ENCODE measurements at places on chromosomes 1 and 21.

- DNase-seq: no peak
Measured at GRCh38 chr1:73701826-73702225, 496.1 kb downstream of the LRRIQ3 start.

DNA sequence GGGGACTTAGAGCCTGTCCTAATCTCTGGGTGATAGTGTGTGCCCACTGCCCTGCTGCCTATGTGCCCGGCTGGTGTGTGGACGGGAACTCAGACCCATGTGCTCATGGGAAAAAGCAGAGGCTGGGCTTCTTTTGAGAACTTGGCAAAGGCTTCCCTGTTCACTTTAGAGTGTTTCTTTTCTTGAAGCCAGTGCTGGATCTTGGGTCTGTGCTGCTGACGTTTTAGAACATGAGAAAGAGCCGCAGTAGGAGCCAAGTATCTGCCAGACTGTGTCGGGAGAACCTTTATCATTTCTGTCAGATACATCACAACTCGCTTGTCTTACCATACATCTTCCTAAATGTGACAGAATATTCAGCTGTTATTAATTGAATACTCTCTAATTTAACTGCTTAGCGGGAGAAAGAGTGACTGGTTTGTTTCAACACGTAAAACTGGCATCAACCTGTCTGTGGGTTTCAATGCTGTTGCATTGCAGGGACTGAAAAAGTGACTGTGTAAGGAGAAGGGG is 195.2 kb downstream of the PBX1 start:
- DNase-seq: no peak

DNA sequence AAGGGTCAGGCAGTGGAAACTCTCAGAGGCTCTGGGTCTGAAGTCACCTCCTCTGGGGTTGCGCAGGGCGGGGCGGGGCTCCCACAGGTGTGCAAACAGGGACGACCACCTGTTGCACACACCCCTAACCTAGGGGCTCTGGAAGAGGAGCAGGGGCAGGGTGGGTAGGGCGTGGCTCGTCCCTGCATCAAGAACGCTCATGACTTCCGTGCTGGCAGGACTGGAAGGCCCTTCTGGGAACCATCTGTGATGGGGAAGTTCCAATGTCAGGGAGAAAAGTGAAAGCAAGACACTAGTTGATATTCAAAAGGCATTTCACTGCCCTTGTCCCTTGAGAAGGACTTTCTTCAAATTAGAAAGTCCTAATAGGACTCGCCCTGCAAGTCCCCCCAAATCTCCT is 22.1 kb upstream of the CLSTN1 start:
- DNase-seq: no peak

DNA sequence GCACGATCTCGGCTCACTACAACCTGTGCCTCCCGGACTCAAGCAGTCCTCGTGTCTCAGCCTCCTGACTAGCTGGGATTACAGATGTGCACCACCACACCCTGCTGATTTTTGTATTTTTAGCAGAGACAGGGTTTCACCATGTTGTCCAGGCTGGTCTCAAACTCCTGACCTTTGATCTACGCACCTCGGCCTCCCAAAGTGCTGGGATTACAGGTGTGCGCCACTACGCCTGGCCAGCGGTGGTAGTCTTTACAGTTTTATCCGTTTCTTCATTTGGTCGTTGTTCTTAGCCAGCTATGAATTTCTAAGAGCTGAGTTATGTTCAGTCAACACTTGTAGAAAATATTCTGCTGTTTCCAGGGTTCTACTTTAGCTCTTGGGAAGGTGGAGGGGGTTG is 53.3 kb downstream of the AKNAD1 start:
- DNase-seq: no peak

- no peak for DNase-seq
Measured at GRCh38 chr1:117118137-117118536, 3.4 kb downstream of the TRIM45 start.

DNA sequence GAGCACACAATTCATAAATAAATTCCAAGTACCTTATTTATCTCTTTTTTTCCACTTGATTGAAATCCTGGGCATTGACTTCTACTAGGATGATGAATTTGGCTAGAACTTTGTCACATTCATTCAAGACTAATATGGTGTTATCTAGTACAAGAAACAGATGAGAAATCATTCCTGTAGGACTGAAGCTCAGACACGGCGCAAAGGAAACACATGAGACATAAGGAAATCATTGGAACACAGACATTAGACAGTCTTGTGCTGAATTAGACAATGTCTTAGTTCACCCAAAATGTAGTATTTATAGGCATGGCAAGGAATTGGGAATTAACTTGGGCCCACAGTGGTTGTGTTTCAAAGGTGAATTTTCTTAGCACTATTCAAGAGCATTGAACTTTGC is 305.7 kb downstream of the SETD4 start:
- no peak for DNase-seq

DNA sequence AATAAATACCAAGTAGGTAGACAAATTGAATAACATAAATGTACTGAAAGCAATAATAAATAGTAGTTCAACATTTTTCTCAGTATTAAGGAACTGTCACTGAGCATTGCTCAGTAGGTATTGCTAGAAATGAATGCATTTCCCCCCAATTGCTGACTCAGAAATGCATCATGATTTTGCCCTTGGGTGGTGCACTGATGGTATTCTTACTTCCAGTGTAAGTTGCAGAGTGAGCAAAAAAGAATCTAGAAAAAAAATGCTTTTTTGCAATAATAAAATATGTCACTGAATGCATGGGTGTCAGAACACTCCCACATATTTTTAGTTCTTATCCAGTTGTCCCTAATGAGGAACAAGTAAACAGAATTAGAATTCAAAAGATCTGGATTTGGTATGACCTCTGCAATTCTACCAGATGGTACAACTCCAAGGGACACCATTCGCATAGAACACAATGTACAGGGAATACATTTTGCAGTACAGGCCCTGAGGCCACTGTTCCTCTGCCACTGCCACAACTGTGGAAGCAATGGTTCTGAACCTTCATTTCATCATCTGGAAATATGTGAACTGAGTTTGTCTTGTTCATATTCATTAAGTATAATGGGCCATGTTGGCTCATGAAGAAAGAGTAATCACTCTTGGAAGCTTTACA is 78.0 kb downstream of the ATP6V1G3 start:
- no peak for DNase-seq

DNA sequence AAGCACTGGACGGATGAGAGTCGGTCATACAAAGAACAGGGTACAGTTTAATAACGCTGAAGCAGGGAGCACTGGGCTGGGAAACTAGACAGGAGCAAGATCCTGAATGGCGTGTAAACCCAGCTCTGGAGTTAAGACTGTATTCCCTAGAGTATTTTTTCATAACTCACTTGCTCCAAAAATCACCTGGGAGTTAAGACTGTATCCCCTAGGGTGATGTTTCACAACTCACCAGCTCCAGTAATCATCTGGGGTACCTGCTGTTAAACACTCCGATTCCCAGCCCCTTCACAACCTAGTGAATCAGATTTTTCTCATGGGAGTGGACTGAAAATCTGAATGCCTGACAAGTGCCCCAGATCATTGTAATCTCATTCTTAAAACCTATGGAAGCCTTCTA is 123.2 kb downstream of the MAB21L3 start:
- no peak for DNase-seq

- DNase-seq: no peak
Measured at GRCh38 chr1:33424610-33425009, 6.3 kb downstream of the PHC2 start.

DNA sequence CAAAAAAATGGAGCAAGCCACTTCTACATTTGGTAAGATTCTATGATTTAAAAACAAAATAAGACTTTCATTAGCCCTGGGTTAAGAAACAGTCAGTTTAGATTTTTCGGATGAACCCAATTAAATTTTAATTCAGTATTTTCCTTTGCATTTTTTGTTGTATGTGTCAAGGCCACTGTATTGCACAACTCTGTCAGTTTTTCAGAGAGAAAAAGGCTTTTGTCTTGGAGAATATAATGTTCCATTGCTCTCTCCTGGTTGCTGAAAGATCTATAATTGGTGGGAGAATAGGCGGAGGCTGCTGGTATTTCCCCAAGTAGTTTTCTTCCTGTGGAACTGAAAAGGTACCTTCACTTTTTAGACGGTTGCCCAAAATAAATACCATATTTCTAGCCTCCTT is 84.6 kb downstream of the NEGR1 start:
- no peak for DNase-seq

DNA sequence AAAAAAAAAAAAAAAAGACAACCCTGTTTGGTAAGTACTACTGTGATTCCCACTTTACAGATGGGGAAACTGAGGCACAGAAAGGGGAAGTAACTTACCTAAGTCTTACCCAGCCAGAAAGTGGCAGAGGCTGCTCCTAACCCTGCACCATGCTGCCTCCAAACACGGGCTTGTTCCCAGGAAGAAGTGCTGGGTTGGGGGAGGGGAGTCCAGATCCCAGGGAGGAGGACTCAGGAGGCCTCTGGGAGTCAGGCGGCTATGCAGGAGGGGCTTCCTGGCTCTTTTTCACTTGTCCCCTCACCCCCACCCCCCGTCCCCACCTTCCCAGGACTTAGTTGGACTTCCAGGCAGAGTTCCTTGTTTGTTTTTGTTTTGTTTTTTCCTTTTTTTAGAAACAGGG is 23.9 kb downstream of the PIK3CD start:
- no peak for DNase-seq

DNA sequence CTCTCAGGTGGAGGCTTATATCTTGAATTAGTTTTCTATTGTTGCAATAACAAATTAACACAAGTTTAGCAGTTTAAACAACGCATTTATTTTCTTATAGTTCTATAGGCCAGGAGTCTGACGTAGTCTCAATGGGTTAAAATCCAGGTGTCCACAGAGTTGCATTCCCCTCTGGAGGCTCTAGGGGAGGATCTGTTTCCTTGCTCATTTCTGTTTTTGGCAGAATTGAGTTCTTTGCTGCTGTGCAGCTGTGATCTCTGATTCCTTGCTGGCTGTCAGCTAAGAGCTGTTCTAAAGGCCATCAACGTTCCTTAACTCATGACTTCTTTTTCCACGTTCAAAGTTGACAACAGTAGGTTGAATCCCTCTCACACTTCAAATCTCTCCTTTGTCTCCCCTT is 31.8 kb downstream of the S100A10 start:
- DNase-seq: no peak

DNA sequence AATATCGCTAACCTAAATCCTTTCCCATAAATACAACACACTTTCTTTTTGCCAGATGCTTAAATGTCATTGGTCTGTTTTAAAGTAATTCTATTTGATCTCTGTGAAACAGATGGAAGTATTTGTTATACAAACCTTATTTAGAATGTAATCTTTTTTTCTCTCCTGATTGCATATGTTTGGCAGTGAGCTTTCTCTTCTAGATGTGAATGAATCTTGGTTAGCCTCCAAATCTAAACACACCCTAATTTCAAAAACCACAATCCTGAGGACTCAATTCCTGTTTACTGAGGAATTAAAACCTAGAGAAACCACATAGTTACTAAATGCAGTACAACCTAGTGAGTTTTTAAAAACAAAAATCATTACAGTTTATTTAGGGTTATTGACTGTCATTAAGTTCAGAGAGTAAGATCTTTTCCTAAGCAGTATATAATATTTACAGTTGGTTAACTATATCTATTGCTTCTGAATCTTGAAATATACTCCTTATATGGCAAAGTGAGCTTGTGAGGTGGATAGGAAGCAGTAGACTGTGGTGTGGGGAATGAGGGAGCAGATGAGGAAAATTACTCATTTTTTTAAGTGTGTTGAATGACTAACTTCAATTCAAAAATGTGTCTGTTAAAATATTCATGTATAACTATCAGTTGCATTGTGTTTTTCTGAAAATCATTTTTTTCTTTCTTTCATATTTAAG is 218.7 kb downstream of the FMN2 start:
- DNase-seq: no peak

- DNase-seq: no peak
Measured at GRCh38 chr1:233884461-233885151, 19.9 kb upstream of the SLC35F3 start.

DNA sequence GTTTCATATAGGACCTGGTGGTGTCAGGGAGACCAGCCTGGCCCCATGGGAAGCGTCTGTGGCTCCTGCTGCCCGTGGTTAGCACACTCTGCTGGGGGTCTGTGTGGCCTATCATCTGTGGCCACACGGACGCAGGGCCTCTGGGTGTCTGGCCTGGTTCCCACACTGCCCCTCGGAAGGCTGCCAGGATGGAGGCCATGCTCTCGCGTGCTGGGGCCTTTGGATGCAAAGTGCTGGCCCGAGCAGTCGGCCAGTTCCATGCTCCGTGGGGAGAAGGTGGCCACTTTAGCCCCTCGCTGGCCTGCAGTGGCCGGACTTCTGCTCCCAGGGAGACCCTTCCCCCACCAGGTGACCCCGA is 20.8 kb upstream of the LRRC3 start:
- no peak for DNase-seq

DNA sequence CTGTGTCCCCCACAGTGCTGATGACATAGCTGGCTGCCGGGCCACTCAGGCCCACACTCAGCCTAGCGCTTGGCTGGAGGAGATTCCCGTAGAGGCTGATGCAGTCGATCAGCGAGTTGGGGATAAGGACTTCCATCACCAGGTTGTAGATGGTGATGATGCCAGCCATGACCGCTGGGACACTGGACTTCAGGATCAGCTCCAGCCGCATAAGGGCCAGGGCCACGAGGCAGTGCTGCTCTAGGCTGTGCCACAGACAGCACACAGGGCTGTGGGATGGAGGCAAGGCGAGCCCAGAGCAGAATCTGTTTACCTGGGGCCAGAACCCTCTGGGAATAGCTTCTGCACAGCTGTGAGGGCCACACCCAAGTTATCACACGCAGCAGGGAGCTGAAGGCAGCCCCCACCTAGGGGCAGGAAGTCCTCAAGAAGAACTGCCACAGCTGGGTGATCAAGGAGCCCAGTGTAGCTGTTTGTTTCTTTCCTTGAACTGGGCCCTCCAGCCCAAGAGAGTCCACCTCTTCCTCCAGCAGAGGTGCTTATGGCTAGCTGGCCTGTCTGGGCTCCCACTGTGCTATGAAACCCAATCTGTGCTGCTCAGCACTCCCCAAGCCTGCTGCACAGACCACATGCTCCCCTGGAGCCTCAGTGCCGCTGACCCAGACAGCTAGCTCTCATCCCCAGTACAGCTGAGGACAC is 6.2 kb downstream of the SLC2A1 start:
- no peak for DNase-seq

- DNase-seq: no peak
Measured at GRCh38 chr1:22197644-22198043, 54.7 kb upstream of the WNT4 start.

DNA sequence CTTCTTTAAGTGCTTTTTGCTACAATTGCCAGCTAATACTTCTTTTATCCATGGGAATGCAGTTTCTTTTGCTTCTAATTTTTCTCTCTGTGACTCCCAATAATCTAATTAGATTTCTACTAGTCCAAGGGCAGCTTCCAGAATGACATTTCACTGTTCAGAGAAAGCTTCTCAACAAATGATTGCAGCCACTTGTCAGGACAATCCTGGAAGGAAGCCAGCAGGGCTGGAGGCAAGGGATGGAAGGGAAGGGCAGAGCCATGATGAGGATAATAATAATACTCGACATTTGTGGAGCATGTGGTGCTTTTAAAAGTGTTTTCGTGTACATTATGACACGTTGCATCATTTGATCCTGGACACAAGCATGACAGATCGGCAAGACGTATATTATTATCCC is 19.4 kb downstream of the F11R start:
- DNase-seq: no peak
